Cortex of kidney (tissue), 1 donor: ENCODE measurements at places on chromosomes 3 and 15.

DNA sequence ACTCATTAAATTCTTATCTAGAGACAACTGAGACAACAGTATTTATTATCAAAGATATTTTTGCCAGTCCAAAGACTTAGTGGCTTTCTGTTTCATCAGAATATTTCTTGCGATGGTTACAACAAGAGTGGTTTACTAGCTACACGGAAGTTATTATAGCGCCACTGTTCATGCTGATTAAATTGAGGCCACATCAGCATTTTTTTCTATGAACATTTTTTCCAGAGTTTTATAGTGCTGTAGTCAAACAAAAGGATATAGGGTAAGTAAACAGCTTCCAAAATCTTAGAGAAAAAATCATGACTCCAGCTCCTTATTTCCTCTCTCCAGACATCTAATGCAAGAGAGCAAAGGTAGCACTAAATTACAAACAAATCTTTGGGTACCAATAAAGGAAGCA lies 1264.4 kb downstream of the ZPLD1 start:
- DNase-seq, result no peak

- no peak for DNase-seq
Observed at GRCh38 chr3:49668414-49668797, 5.7 kb upstream of the APEH start.

- DNase-seq, result no peak
Observed at GRCh38 chr3:133812872-133813271, 7.3 kb downstream of the SRPRB start.

GRCh38 chr15:53671545-53671944 lies 87.9 kb downstream of the WDR72 start:
- no peak for DNase-seq

GRCh38 chr3:11494131-11494916 lies 149.4 kb downstream of the VGLL4 start:
- DNase-seq, result no peak

- DNase-seq, result no peak
Observed at GRCh38 chr3:89932882-89933281, 825.5 kb downstream of the EPHA3 start.

DNA sequence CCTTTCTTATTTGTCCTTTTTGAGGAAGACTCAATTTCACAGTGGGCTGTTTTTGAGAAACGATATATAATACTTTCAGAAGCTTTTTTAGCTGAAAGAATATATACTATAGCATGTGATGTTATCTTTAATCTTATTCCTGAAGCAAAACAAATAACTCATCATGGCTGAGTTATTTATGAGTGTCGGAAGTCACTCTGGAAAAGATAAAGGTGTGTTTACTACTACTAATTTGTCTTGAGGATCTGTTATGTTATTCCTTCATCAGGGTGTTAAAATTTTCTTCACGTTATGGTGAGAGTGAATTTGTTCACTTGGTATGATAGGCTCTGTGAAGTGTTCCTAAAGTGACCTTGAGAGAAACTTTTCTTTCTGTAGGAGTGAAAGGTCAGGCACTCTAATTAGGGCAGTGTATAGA lies 4.7 kb downstream of the TCF12 start:
- DNase-seq, result no peak

DNA sequence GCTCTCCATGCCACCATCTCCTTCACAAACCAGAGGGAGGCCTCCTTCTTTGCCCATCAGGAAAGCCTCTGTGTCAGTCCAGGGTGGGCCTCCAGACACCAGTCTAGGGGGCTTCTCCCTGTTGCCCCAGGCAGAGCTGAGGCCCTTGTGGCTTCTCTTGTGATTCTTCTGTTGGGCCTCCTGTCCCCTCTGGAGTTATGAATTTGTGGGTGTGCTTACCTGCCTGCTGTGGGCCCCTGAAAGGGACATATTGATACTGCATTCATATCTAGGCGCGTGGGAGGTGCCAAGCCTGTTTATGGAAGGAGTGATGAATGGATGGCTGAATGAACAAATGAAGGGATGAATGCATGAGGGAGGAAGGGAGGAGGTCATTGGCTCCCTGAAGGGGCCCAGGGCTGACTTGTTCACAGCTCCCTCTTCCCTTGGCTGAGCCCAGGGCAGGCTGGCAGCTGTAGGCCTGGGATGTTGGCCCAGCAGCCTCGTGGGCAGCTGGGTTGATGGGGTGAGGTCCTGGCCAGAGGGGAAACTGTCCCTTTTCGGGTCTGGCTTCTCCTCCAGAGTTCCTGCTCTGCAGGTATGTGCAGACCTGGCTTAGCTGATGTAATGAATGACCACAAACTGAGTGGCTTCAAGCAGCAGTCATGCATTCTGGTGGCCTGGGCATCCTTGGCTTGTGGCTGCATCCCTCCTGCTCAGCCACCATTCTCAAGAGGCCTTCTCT lies 195.4 kb downstream of the GOLGA6L6 start:
- DNase-seq, result no peak

DNA sequence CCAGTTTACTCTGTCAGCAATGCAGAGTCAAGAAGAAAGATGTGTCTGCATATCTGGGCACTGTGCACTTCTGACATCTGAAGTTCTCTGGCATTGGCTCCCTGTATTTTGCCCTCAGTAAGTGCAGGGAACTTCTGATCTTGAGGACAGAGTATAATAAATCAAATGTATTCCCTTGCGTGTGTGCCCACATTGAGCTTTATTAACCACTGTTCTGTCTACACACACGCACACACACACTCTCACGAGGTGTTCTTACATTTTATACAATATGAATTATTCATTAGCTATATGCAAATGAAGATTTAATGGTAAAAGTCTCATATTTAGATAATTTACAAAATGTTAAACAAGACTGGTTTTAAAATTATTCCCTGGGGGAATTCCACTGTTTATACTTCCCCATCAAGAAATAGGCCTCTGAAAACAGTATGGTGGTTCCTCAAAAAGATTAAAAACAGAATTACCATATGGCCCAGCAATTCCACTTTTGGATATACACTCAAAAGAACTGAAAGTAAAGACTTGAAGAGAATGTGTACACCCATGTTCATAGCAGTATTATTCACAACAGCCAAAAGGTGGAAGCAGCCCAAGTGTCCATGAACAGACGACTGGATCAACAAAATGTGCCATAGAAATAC lies 24.6 kb upstream of the ANPEP start:
- DNase-seq, result no peak

GRCh38 chr15:63502843-63503738 lies 1.3 kb upstream of the USP3 start:
- no peak for DNase-seq

DNA sequence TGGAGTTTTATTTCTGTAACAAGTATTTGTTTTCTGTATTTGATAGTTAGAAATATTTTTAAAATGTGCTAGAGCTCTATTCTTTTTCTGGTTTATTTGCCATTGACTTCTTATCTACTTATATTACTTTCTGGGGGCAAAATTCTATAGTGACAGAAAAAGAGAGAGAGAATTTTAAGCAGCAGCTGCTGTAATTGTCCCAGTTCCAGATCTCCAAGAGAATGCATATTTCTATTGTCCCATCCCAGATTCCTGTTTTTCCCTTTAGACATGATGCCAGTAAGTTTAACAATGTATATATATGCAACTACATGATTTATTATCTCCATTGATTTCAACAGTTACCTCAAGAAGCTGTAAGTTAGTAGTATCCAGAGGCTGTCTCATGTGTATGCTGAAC lies 541.7 kb upstream of the ZNF385D start:
- no peak for DNase-seq

GRCh38 chr15:61915640-61916039 lies 144.6 kb downstream of the VPS13C start:
- DNase-seq, result no peak

DNA sequence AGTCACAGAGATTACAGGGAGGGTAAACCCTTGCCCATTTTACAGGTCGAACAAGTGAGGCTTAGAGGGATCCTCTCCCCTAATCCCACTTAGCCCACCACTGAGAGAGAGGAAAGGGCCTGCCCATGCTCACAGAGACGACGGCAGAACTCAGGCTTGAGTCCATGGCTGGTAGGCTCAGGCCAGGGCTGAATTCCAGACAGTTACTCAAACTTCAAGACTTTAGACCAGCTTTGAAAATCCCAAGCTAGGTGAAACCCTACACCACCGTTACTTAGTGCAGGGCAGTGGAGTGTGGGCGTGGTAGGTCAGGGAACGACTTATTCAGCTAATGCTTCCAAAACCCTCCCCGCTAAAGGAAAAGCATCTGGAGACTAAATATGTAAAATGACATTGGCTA lies 16.4 kb downstream of the GRIP2 start:
- no peak for DNase-seq

DNA sequence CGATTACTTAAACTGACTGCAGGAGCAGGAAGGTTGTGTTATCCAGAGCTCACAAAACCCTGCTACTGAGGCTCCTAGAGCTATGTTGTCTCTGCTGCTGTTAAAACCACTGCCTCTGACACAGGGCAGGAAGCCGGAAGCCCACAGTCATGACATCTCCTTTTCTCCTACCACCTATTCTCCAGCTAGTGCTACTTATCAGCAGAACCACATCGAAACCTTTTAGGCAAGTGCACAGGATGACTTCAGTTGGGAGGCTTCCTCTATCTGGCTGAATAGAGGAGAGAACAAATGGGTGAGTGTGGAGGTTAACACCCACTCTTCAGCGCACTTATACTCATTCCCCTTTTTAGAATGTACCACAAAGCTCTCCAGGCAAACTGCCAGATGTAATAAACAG lies 638.0 kb downstream of the OTOL1 start:
- DNase-seq, result no peak

GRCh38 chr3:153090973-153091372 lies 71.1 kb upstream of the RAP2B start:
- DNase-seq, result no peak

DNA sequence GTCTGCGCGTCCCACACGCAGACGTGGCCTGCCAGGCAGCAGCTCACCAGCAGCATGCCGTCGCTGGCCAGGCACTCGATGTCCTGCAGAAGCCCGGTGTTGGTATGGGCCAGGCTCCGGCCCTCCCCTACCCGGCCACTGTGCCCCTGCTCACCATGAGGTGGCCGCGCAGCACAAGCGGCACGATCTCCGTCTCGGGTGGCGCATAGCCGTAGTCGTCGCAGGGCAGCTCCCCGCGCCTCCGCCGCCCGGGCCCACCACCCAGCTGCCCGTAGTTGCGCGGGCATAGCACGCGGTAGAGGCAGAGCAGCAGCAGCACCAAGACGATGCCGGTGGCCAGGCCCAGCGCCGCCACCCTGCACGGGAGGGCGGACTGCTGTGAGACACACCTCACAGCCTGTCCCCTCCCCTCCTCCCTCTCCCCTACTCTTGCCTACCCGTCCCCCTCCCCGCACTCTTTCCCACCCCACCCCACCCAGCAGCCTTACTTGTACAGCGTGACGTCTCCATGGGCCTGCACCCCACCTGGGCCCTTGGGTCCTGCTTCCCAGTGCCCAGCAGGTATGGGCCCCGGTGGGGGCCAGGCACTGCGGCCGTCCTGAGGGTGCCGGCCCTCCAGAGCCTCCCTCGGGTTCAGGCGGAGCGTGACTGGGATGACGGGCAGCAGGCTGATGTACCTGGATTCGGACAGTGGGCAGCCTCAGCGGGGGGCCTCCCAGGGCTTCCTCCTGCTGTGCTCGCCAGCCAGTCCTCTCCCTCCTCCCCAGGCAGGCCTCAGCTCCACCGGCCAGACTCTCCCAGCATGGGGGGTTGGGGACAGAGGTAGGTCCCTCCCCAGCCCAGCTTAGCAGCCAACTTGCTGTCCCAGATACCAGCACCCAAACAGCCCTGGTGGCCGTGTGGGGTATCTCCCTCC lies 37.6 kb downstream of the PTPN23 start:
- no peak for DNase-seq

DNA sequence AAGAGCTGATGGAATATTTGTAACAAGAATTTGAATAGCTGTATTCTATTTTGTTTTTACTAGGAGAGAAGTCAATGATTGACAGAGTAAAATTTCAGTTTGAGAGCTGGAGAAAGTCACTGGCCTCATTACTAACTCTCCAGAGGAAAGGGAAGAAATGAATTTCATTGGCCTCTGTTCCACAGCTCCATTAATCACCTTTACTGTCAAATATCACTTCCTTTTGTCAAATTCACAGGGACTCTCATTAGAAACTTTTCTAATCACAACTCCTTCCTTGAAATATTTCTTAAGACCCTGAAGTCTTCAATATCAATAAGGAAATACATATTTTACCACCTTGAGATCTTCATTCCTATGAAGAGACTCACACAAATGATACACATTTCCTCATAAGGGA lies 379.9 kb upstream of the RASGRP1 start:
- DNase-seq, result no peak

- no peak for DNase-seq
Observed at GRCh38 chr3:103937094-103937493, 1429.6 kb upstream of the ALCAM start.

GRCh38 chr15:25793354-25794050 lies 69.6 kb downstream of the ATP10A start:
- no peak for DNase-seq

DNA sequence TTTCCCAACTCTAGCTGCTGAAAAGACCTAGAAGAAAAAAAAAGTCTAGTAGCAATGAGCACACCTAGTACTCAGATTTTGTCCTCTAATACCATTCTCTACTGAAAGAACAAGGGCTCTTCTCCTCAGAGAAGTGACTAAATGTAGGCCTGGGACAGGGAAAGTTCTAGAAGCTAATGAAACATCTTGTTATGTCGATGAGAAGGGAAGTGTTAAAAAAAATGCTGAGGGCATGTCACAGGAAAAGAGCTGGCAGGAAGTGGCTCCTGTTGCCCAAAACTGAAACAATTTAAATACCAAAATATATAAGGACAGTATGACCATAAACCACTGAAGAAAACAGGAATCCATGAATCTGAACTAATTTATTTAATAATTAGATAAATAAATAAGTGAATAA lies 581.4 kb upstream of the TBL1XR1 start:
- no peak for DNase-seq

GRCh38 chr3:183921096-183921495 lies 36.4 kb upstream of the PARL start:
- no peak for DNase-seq

- no peak for DNase-seq
Observed at GRCh38 chr15:52728899-52729298, 49.7 kb upstream of the ATOSA start.

DNA sequence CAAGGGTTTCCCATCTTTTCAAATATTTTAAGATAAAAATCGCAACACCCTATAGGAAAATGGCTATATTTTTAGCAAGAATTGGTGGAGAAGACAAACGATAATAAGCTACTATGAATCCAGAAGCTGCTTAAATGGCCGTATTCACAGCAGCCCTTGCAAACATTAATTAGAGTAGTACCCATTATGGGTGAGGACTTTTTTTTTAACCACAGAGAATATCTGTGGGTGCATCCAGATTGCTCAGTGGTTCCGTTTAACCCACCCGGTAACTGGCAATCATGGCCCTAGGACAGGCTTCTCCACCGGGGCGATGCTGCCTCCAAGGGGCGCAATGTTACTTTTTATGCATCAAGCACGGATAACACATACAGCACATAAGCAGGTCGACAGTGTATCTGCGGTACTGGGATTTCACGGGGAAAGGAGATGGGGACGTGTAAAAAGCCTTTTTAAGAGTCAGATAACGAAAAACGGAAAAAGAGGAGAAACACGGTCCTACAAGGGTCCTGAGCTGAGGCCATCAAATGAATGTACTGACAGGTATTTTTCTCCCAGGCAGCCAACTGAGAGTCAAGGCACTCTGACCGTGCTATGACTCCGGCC lies 968 bp upstream of the TMEM266 start:
- DNase-seq, result no peak

GRCh38 chr3:181690769-181691168 lies 21.0 kb upstream of the SOX2 start:
- no peak for DNase-seq
